Thoracic aorta (tissue), 2 donors: ENCODE measurements at places on chromosomes 1 and 21.

DNA sequence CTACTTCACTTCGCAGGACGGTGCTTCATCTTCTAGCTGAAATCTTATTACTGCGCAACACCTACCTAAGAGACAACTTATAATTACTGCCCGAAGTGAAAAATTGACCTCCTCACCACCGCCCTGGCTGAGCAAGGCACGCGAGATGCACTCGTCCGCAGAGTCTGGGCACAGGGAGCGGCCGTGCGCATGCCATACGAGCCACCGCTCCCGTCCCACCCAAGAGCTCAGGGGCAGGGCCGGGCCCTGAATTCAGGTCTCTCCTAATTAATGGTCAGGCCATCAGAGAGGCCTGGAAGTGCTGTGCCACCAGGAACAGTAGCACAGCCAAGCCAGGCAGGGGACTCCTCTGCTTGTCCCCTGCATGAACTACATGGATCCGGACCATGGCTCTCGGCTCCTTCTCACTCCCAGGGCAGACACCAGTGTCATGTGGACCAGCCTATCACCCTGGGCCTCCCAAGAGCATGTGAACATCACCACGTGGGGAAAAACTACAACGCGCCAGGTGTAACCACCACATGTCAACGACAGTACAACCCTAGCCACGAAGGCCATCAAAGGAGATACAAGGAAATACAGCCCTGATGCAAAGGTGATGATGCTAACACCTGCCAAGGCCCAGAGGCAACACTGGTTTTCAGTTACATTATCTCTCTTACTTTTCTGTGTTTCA is 11.5 kb downstream of the RIPK4 start:
- DNase-seq: no peak

DNA sequence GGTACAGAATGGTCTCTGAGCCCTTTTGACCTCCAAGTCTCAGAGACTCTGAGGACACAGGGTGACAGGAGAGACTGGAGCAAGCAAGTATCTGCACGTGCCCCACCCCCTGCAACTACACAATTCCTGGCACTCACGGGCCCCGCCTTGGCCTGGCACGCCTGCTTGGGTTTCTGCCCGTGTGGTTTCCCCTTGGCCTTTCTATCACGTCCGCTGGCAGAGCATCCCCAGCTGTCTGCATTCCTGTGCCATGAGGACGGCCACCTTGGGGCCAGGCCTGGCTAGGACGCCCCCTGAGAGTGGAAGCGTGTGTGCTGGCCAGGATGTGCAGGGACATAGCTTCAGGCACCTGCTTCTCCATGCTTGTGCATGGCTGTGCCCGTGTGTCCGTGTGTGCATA is 14.3 kb upstream of the EDN2 start:
- DNase-seq: peak; percentile 48

DNA sequence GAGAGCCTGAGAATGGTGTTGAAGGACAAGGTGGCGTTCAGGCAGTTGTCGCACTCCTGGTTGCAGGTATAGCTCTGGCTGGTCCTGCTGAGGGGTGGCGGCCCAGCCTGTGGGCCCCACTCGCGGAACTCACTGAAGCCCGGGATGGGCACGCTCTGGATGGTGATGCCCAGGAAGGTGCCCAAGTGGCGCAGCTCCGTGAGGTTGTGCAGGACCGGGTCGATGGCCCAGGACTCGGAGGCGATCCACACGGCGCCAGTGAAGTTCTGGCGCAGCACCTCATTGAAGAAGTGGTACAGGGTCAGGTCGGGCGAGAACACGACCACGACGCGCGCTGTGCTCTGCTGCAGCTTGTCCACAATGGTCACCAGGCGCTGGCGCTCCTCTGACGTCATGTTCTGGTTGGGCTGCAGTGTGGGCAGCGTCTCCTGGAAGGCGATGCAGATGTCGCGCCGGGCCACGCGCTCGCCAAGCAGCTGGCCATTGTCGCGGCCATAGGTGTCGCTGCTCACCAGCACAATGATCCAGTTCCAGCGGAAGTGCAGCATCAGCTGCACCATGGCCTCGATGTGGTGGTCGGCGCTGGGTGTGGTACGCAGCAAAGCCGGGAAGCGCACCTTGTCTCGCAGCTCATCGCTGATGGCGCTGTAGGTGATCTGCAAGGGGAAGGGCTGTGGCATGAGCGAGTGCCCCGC is 5.0 kb downstream of the TAS1R2 start:
- no peak for DNase-seq

DNA sequence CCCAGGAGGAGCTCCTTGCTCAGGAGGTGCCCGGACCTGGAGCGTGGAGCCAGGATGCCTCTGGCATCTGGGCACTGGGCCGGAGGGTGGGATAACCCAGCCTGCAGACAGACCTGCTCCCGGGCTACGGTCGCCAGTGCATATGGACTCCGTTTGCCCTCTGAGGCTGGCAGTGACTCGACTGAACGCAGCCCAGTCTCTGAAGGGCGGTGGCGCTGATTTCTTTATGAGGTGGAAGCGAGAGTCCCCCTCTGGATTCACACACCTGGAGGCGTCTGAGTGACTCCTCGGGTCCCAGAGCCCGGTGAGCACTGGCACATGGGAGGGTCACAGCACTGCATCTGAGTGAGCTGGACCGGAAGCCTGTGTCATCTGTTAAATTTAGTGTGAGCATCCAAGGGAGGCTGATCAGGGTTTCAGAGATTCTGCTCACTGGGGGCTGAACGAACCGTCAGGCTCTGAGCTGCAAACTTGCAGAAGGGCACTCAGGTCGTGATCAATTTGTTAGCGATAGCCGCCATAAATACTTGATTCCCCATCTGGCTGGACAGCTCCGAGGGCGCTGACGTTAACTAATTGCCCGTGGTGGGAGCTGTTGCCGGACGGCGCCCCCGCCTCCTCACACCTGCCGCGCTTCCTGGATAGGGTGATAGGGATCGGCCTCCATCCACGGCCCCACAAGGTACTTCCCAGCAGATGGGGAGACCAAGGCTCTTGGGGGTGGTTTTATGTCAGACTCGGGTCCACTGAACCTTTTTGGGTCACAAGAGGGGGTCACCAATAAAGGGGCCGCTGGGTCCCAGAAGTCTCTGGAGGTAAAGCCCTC is 60.7 kb upstream of the TTC34 start:
- no peak for DNase-seq

GRCh38 chr1:182189535-182190066 is 128.1 kb upstream of the ZNF648 start:
- no peak for DNase-seq

DNA sequence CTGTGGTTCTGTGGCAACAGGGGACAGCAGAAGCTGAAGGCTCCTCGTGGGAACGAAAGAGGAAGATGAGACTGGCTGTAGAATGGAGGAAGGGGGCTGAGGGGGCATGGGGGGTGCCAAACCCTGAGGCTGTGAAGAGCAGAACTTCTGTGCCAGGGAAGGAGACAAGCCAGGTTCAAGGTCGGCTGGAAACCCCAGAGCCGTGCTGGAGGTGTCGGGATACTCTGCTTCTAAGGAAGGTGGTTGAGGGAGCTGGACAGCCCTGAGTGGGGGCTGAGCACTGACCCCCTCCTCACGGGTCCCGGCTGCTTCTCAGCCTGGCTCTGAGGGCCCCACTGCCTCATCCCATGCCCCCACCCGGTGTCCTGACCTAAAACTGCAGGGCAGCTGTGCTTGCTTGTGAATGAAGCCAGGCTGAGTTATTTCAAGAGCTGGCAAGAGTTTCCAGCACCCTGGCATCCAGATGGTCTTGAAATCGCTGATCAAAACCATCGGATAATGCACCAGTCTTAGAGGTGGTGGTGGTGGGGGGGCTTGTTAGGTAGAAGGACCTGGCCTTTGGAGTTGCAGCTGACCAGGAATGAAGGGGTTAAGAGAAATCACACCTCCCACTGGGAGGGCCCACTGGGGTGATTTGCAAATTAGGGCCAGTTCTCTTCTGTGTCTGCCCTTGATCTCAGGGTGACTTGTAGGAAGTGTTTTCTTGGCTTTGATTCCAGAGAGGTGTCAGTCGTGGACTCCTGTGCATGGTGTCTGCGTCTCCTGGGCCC is 218.9 kb upstream of the C1orf174 start:
- DNase-seq: no peak

- DNase-seq: no peak
These were observed 65.1 kb downstream of the PIK3CD start for GRCh38 chr1:9716404-9717192.

DNA sequence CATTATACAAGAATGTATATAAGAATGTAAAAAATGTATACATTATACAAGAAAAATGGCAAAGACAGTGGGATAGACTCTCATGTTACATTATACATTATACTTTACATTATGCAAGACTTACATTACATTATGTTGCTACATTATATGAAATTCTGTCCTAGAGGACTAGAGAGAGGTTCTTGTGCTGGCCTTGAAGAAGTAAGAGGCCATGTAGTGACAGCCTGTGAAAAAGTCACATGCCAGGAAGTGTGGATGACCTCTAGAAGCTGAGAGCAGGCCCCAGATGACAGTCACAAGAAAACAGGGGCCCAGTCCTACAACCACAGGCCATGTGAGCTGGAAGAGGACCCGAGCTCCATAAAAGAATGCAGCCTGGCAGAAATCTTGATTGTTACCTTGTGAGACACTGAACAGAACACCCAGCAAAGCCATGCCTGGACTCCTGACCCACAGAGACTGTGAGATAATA is 30.5 kb upstream of the AHCYL1 start:
- DNase-seq: no peak

DNA sequence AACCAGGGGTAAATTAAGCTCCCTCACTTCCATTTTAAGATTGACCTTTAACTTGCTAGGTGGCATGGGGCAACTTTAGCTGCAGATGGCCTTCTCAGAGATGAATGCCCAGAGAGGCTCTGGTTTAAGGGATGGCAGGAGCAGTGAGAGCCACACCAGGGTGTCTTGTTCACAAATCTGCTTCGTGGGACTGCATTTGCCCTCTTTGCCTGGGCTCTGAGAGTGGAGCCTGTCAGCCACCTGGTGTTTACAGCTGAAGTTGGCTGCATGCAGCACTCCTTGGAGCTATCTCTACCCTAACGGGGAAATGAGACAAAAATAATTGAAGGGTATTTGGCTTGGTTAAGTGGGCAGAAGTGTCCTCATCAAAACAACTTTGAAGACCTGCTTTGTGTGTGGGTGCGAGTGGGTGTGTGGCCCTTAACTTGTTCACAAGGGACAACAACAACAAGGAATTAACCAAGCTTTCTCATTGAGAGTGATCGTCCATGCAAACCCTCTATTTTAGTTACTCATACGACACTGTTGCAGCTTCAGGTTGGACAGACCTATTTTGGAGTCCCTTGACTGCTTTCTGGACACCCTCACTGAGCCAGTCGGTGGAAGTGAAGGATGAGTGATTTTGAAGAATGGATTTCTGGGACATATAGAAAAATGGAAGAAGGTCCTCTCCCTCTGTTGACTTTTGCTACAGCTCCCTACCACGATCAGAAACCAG is 29.8 kb downstream of the PGM1 start:
- no peak for DNase-seq

GRCh38 chr1:179228783-179229213 is 679 bp downstream of the ABL2 start:
- DNase-seq: no peak

GRCh38 chr1:118143121-118143520 is 41.9 kb downstream of the SPAG17 start:
- no peak for DNase-seq

DNA sequence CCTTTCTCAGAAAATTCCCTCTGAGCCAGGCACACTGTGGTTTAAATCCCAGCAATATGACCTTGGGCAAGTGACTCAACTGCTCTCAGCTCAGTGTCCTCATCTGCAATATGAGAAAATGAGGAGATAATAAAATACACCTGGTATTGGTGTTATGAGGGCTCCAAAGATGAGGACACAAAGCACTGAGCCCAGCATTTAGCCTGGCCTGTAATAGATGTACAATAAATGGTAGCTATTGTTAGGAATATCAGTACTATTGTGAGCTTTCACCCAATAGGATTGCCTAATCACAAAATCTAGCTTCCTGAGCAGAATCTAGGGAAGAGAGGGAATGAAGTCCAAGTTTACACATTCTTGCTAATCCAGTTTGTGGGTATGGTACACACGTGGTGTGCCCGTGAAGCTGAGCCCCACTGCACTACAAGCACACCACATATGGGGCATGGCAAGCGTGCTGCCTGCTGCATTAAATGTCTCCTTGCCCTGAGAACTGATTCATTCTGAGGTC is 24.3 kb upstream of the SLC30A1 start:
- DNase-seq: no peak

DNA sequence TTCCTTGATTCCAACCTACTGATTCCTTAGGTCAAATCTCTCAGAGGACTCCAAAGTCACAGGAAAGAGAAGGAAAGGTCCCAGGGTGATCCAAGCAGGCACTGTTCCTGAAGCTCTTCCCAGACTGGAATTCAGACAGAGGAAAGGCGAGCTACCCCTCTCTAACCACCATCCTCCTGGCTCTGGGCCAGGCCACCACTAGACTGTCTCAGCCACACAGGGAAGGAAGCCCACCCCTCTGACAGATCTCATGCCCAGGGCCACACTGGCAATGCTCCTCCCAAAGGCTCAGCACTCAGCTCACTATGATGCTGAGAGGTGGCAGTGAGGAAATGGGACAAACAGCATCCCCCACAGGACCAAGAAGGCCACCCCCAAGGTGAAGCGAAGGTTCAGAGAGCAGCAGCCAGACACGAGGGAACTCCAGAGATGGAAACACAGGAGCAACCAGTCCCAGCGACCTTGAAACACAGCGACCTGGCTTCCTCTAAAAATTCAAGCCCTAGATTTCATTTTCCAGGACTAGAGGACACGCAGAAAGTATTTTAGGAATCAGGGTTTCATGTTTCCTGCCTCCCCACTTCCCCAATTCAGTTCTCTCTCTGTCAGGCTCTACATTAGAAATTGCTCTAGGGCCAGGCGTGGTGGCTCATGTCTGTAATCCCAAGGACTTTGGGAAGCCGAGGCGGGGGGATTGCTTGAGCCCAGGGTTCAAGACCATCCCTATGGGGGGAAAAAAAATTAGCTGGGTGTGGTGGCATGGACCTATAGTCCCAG is 18.8 kb downstream of the PIK3C2B start:
- DNase-seq: no peak

DNA sequence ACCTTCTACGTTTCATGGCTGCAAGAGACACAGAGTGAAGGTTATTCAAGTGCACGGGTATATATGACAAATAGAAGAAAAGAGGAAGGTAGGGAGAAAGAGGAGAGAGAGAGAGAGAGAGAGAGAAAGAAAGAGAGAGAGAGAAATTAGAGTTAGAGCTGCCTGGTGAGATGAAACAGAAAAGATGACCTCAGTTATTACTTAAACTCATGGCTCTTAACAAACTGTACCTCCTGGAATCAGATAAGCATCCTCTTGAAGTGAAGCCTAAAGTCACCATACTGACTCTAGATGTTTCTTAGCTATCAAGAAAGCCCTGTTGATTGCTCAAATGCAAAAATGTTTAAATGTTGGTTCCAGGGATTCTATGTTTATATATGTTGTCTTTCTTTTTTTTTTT is 597.7 kb upstream of the ZP4 start:
- DNase-seq: no peak
